Activated CD8-positive, alpha-beta memory T cell treated with anti-CD3 and anti-CD28 coated beads for 1 hour (primary cell): ENCODE measurements at places on chromosomes 2 and 18.

GRCh38 chr2:84832772-84833461 is 48.0 kb downstream of the TRABD2A start:
- no peak for DNase-seq

DNA sequence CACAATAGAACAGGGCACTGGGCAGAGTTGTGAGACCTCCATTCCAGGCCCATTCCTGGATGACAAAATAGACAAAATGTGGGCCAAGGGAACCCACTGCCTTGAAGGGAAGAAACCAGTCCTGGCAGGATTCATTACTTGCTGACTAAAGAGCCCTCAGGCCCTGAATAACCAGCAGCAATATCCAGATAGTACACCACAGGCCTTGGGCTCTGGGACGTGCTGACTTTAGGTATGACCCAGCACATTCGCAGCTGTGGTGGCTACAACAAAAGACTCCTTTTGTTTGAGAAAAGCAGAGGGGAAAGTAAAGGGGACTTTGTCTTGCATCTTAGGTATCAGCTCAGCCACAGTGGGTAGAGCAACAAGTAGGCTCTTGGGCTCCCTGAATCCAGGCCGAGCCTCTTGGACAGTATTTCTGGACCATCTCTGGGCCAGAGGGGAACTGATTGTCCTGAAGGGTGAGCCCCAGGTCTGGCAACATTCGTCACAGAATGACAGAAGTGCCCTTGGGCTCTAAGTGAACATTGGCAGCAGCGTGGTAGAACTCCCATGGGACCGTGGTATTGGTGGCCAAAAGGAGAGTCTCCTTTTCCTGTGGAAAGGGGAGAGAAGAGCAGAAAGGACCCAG is 89.9 kb upstream of the CD226 start:
- no peak for DNase-seq

DNA sequence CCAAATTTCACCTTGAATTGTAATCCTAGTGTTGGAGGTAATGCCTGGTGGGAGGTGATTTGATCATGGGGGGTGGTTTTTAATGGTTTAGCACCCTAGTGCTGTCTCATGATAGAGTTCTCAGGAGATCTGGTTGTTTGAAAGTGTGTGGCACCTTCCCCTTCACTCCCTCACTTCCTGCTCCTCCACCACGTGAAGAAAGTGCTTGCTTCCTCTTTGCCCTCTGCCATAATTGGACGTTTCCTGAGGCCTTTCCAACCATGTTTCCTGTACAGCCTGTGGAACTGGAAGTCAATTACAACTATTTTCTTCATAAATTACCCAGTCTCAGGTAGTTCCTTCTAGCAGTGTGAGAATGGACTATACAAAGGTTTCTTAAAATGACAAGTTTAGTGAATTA is 251.8 kb upstream of the NETO1 start:
- DNase-seq: no peak

DNA sequence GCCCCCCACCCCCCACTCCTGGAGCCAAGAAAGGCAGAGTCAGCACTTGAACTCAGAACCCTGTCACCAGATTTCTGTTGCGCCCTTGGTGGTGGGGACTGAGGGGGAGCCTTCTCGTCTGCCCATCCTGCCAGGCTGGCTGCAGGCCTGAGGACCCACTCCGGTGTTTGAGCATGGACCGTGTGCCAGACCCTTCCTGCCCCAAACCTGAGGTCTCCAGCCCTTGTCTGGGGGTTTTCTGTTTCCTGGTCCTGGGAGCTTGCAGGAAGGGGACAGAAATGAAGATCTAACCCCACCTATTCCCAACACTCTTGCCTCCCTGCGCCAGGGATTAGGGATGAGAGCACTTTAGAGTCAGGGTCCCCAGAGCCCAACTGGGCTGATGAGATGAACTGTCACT is 190.6 kb downstream of the HAUS1 start:
- DNase-seq: no peak

DNA sequence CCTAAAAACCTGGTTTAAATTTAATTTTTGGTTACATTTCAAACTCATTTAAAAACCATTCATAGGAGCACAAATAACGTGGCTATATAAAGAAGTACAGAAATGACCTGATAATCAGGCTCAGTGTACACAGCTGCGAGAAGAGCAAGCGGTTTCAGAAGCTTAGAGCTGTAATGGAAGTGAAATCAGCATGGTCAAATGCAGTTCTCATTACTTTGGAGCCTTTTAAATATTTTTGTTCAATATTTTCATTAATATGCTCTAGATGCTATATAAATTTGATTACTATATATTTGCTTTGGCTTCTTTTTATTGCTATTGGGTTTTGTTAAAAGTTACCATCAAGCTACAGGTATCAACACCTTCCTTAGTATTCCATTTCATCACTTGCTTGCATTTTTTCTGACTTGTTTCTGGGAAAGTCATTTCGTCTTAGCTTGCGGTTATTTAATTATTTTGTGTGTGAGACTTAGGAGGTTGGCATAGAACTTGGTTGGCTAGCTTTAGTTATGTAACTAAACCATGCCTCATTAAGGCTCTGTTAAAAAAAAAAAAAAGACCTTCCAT is 58.7 kb downstream of the AFTPH start:
- DNase-seq: no peak

- no peak for DNase-seq
These were observed 59.4 kb downstream of the HK2 start for GRCh38 chr2:74893332-74893731.

GRCh38 chr2:216285701-216286100 is 86.6 kb downstream of the MARCHF4 start:
- DNase-seq: no peak

DNA sequence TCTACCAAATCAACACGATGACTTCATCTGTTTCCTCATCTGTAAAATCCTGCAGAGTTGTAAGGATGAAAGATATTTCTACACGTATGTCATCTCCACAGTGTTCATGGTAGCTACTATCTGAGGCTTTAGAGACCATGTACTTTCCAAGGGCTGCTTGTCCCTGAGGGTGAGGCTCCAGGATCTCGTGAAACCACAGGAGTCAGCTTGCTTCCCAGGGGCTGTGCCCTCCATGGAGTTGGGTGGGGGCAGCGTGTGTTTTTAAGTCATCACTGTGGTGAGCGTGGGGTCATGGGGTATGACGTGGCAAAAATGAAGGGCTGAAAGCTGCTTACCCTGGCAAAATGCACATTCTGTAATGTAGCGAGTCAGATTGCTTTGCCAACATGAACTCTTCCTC is 81.6 kb downstream of the ASAP2 start:
- DNase-seq: no peak

- DNase-seq: no peak
These were observed 1.6 kb downstream of the TXNL4A start for GRCh38 chr18:79986726-79987125.

- DNase-seq: no peak
These were observed 596.7 kb downstream of the SATB2 start for GRCh38 chr2:198861080-198861479.

DNA sequence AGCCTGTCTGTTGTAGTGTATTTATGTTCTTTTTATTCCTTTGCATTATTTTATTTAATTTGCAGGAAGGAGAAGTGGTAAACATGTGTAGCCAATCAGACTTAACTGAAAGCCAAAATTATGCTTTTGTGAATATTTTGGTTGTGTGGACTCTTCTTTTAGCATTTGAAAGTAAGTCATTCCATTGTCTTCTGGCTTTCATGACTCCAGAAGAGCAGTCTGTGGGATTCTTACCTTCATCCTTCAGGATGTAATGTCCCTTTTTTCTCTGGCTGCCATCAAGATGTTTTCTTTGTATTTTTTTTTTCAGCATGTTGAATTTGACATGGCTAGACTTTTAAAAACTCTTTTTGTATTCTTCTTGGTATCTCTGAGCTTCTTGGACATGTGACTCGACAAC is 895.2 kb upstream of the ZEB2 start:
- no peak for DNase-seq

DNA sequence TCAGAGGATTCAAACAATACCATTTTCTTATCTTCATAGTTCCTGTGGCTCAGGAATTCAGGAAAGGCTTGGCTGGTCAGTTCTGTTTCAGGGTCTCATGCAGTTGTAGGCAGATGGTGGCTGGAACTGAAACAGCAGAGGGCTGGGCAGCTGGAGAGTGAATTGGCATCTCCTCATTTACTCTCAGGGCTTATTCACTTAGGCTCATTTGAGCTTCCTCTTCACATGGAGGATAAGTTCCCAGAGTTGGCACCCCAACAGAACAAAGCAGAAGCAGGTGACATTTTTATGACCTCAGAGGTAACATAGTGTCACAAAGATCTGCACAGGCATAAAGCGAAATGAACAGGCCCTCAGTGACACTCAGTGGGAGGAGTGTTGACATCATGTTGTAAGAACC is 66.1 kb downstream of the RBBP8 start:
- no peak for DNase-seq

GRCh38 chr2:67526283-67526682 is 129.2 kb downstream of the ETAA1 start:
- DNase-seq: no peak

DNA sequence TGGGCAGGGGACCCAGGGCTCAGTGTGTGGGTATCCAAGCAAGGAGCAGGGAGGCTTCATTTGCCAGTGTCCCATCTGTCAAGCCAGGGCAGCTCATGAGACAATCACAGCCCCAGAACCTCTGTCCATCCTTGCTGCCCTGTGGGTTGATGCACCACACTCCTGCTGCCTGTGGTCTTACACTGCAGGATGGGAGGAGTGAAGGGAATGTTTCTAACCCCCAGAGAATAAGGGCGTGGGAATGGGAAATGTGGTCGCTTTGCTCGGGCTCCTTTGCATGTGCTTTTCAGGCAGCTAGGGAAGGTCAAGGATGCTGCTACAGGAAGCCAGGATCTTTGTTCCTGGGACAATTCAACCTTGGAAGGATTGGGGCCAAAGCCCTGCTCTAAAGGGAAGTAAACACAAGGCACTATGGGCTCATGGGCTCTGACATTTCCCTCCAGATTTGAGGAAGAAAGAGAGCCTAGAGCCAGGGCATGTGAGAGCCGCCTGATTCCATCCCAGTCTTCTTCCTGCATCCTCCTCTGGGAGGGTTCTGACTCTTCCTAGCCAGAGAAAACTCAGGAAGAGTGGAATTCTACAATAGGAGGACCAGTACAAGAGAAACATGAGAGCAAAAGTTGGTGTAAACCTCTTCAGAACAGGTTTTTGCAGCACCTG is 18.8 kb upstream of the MAP3K20 start:
- no peak for DNase-seq
